ENCODE measurements at places on chromosomes 4 and X.

- no peak for DNase-seq
Measured at GRCh38 chr4:30840571-30840970, 120.4 kb downstream of the PCDH7 start.

DNA sequence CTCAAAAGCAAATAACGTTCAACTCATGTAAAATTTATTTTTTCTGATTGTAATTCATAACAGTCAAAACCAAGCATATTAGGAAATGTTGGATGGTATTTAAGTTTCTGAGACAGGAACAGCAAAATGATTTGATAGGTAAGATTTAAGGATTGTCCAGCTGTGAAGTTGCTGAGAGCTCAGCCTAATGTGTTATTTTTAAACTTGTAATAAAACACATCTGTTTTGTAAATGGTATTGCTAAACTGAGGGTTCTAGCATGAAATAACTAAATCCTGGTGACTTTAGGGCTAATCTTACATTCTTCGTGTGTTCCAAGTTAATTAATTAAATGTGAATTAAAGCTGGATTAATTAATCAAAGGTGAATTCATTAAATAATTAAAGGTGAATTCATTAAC is 13.3 kb downstream of the TLR10 start:
- DNase-seq: no peak

- no peak for DNase-seq
Measured at GRCh38 chrX:16465081-16465876, 184.7 kb upstream of the S100G start.

DNA sequence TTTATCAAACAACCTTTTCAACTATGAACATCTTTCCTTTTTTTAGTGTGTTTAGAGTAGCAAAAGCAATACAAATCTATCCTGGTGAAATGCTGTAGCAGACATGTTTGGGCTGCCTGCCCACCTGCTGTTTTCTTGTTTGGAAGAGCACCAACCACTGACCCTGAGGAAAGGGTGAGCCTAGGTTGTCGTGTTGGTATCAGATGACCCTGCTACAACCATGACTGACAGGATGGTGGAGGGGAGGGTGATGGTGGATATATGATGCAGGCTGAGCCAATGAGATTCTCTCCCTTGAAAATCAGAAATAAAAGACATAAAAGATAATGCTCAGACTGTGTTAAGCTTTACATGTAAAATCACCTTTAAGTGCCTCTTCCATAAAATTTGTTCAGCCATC is 201.2 kb downstream of the NPNT start:
- no peak for DNase-seq

- no peak for DNase-seq
Measured at GRCh38 chr4:72820107-72820506, 249.4 kb downstream of the COX18 start.

DNA sequence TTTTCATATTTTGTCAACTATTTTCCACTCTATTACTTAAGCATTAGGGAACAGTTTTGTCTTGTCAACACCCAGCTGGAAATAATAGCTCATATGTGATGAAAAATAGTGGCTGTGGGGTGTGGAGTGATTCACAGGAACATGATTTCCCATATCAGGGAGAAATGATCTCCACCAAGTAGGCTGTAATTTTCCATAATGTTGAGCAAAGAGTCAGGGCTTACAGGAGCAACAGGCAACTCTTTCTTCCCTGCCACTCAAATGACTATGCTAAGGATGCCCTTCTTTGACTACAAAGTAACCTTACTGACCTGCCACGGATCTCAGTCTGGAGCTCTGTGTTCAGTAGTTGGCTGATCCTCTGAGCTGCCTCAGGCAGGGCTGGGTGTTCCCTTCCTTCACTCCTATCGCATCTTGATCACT is 90.0 kb upstream of the GATB start:
- DNase-seq: no peak

- DNase-seq: no peak
Measured at GRCh38 chr4:169665046-169665737, 44.8 kb downstream of the CLCN3 start.

- no peak for DNase-seq
Measured at GRCh38 chr4:128686032-128686465, 123.5 kb upstream of the JADE1 start.

DNA sequence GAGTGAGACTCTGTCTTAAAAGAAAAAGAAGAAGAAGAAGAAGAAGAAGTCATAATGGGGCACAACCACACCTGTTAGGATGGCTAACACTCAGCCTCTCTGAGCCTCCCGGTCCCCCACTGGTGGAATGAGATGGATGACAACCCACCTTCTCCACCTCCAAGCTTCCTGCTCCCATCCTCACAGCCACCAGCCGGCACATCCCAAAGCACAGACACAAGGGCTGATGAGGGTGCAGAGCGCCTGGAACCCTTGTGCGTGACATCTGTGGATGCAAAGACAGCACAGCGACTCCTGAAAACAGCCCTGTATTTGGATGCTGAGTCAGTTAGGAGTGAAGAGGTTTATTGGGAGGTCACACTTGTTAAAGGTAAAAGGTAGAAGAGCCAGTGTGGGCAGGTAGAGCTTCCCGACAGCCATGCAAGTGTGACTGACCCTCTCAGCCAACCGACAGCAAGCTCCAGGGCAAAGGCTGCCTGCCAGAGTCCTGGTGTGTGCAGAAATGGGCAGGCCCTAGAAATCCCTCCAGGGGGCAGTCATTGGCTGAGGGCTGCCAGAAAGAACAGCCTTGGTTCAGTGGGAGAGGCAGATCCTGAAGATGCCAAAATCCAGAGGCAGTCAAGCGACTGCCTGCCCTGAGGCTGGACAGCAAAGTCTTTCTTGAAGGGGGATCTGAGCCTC is 26.6 kb upstream of the MAN2B2 start:
- DNase-seq: no peak

DNA sequence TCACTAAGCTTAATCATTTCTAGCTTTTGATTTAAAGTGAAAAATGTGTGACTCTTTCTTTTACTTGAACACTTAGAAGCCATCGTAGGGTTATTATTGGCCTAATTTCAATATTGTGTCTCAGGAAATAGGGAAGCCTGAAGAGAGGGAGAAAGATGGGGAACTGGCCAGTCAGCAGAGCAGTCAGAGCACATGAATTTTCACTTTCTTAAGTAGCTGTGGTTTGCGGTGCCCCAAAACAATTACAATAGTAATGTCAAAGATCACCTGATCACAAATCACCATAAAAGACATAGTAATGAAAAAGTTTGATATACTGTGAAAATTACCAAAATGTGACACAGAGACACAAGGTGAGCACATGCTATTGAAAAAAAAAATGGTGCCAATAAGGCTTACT is 45.5 kb downstream of the CENPC start:
- DNase-seq: no peak

GRCh38 chrX:9352243-9352642 is 112.6 kb upstream of the TBL1X start:
- DNase-seq: no peak

- no peak for DNase-seq
Measured at GRCh38 chrX:46587753-46588171, 14.2 kb downstream of the CHST7 start.

GRCh38 chrX:153924149-153924861 is 1.8 kb downstream of the ARHGAP4 start:
- no peak for DNase-seq

GRCh38 chr4:89438102-89438831 is 130.7 kb upstream of the GPRIN3 start:
- DNase-seq: peak; percentile 12

GRCh38 chr4:23911675-23912455 is 22.0 kb upstream of the PPARGC1A start:
- DNase-seq: no peak

- no peak for DNase-seq
Measured at GRCh38 chr4:148834804-148835631, 392.8 kb upstream of the NR3C2 start.

DNA sequence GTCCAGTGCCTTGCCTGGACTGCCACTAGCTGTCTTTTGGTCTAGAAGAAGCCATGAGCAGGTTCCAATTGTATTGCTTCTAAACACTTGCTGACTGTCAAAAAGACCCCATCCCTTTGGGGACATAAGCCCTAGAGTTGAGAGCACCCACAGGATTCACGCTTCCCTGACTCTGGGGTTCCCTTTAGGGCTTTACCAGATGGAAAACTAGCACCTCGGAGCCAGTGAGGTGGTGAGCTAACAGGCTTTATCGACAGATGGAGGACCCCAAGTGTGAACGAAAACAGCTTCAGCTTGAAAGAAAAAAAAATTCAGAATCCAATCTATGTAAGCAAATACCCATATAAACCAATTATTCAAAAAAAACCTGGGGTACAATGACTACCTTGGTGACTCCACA is 90.8 kb downstream of the NAA11 start:
- no peak for DNase-seq

- DNase-seq: no peak
Measured at GRCh38 chr4:10157478-10158332, 41.1 kb upstream of the WDR1 start.
